ENCODE measurements at places on chromosomes 1 and 21.

DNA sequence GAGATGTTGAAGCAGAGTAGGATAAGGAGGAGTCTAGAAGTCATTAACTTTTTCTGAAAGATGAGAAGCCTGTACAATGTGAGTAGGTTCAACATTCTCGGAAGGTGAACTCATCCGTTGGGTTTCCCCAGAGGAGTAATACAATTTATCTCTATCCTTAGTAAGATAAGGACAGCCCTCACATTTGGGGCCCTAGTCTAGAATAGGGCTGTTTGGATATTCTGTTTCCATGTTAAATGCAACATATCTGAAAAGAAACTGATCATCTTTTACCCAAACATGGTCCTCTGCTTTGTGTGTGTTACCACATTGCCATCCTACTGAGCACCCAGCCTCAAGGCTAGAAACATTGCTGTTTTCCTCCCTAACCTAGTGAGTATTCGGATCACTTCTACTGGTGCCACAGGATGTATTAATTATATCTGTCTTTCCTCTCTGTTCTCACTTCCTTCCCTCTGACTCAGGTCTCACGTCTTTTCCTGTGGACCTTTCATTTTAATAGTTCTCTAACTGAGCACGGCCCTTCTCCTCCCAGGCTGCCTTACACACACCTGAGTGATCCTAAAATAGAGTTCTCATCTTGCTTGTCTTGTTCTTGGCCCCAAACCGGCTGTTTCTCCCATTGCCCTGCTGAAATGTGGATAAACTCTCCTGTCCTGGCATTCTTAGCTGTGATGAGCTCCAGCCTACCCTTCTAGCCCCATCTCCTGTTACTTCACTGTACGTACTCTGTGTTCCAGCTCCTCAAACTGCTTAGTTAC is 91.7 kb downstream of the CDC14A start:
- DNase-seq: no peak

DNA sequence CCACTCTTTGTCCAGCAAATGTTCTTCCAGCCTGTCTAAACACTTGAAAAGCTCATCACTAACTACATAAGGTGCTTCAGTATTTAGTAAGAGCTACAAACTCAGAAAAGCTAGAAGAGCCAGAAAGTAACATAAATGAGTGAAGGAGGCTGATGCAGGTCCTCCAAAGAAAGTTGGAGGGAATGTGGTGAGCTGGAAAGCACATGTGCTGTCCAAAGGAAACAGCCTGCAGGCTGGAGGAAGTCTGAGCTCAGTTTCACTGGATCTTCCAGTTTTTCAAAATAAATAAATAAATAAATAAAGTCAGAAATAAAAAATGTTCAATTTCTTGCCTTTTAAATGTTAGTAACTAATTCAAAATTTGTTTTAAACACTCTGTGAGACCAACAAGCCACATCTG is 25.5 kb downstream of the ZC3H11B start:
- DNase-seq: no peak

DNA sequence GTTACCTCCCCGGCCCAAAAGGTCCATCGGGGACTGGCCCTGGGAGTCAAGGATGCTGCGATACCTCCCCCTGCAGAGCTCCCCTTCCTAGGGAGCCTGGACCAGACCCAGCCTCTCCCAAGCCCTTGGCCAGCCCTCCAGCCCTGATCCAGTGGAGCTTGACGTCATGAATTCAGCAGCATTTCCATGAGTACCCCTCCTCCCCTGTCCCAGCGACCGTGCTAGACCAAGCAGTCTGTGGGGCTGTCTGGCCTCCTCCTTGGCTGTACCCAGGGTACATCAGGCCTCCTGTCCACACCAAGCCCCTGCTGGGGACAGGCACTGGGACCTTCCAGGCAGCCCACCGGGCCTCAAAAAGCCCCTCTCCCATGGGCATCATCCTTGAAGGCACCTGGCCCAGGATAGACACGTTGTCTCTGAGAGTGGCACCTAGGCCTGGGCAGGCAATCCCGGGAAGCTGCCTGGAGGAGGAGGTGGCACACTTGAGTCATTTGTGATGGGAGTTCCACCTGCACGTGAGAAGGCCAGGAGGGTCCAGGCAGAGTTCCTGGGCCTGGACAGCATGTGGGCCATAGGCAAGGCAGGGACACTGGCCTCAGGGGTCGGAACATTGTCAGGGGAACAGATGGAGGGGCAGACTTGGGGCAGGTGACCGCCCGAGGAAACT is 46.4 kb downstream of the WNT9A start:
- DNase-seq: no peak

DNA sequence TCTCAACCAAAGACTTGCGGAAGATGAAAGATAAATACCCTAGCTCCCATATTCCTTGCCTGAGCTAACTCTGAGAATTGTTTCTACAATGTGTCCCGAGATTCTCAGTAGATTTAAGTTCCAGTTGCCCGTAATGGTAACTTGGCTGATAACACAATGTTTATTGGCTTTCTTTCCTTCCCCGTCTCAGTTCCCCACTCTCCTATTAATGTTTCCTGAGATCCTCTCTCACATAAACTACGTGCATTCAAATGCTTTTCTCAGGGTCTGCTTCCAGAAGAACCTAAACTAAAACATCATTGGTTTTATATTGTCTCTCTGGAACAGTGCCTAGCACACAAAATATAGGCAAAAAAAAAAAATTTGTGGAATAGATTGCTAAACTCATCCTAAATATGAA is 794.2 kb upstream of the ADGRL2 start:
- no peak for DNase-seq

DNA sequence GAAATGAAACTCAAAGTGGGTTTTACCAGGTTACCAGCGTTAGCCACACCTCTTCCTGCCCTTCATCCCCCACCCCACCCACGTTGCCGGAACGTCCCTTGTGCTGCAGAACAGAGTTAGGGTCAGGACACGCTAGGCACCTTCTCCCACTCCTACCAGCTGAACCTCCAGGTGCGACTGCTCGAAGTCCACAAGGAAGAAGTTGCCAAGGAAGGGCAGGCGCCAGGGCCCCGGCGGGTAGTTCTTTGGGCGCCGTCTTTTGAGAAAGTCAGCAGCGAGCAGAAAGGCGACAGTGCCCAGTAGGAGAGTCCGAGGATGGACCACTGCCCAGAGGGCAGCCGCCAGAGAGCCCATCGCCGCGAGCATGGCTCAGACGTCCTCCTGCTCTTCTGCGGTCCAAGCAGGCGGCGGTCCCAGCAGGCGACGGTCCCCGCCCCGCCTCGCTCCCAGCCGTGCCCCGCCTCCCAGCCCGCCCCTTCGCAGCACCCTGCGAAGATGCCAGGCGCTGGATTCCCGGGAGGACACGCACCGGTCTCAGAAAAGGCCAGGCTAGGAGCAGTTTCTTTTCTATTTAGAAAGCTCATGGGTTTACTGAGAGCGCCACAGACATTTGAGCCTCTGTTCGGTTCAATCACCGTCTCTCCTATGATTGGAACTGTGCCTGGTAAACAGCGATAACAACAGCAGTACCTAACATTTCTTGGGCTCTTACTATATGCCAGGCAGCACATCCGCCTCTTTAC is at the start of gene CYP2J2:
Gene CYP2J2 (minus strand): TSS at position 393 of the 743 bp plus-strand sequence. CDS start 27 bp downstream, at position 366.
- peak; percentile 44 for DNase-seq

DNA sequence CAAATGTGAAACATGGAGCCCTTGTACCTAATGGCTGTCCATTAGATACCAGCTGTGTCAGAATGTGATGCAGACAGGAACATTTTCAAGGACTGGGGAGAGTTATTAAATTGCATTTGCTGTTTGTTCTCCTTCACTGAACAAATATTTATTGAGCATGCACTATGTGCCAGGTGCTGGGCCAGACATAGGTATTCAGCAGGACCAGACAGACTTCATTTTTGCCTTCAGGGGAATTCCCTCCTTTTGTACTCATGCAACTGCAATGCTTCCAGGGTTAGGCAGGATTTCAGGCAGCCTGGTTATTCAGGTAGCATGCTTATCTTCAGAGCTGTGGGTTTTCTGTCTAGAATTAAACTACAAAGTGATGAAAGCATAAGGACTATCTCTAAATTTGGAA is 64.2 kb upstream of the SMYD2 start:
- no peak for DNase-seq

DNA sequence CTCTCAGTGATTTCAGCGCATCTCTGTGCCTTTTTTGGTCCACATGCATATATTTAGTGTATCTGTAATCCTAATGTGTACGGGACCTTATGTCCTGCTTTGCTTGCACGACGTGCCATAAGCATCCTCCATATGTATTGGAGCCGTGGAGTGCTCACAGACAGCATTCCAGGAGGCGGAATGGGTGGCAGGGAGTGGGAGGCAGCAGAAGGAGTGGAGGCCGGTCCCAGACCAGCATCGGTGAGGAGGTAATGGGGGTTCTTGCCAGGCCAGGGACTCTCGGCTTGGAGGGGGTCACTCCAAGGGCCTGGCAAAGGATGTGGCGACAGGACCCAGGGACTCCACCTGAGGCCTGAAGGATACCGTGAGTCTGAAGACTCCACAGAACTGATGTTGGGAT is 185.0 kb downstream of the CAMTA1 start:
- DNase-seq: no peak

DNA sequence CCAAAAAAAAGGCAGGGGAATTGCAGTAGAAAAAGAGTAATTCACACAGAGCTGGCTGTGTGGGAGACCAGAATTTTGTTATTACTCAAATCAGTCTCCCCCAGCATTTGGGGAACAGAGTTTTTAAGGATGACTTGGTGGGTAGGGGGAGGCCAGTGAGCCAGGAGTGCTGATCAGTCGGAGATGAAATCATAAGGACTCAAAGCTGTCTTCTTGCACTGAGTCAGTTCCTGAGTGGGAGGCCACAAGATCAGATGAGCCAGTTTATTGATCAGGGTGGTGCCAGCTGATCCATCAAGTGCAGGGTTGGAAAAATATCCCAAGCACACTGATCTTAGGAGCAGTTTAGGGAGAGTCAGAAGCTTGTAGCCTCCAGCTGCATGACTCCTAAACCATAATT is 23.7 kb upstream of the EDARADD start:
- no peak for DNase-seq

DNA sequence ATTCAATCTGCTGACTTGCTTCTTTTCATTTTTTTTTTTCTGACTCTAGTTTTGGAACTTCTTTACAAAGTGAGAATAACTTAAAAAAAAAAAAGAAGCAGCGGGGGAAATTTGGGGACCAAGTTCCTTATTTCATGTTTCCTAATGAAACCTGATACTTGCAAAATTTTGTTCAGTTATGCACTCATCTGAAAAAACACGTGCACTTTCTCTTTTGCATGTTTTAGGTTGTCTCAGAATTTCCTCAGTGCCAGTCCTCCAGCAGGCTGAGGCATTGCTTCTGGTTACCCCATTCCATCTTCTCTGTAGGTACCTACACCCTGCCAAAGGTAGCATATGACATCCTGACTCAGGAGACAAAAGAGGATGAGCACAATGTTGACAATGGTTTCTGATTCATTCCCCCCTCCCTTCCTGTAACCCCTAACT is 299.7 kb downstream of the GRIK1 start:
- no peak for DNase-seq

GRCh38 chr21:21290751-21291150 is 292.5 kb downstream of the NCAM2 start:
- no peak for DNase-seq

- DNase-seq: no peak
Measured at GRCh38 chr1:243798726-243799125, 51.3 kb downstream of the AKT3 start.

DNA sequence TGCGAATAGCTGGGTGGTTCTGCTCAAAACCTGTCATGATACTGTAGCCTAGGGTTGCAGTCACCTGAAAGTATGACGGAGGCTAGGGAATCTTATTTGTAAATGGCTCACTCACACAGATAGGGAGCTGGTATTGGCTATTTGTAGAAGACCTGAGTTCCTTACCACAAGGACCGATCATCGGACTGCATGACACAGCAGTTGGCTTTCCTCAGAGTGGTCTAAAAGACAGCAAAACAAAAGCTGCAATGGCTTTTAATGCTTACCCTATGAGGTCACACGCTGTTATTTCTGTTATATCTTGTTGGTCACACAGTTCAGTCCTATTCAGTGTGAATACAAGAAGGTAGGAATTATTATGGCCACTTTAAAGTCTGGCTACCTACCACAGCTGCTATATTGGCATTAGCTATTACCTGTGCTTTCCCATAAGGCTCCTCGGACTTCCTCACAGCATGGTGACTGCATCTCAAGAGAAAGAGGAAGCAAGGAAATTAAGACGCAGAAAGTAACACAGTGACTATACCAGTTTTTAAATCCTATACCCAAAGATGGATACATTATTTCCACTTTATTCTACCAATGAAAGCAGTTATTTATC is 68.4 kb upstream of the LRRC7 start:
- no peak for DNase-seq

DNA sequence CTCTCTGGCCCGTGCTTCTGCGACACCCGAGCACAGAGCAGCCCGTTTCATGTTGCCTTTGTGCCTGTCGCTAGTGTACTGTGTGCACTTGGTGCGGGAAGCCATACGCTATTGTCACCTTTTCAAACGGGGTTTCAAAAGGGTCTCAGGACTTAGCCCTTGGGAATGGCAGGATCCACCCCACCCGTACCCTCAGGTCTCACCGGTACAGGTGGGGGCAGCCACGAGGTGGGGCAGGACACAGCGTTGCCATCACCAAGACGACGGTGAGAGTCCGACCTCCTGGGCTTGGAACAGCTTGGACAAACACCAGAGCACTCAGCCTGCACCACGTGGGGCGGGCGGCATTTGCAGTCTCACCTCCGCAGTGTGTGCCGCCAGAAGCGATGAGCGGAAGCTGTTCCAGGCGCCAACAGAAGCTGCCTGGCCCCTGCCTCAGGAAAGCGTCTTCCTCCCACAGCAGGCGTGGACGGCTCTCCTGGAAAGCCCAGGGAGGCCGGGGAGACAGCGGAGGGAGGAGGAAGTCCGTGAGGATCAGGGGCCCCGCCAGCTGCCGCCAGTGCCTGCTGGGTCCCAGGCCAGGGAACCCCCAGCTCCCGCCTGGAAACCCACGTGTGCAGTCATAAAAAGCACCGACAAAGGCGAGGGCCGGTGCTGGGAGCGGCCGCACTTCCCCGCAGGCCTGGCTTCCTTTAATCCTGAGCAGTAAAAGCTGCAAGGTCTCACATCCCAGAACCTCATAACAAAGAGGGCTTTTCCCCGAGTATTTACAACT is 131.3 kb upstream of the ARHGEF16 start:
- DNase-seq: no peak

DNA sequence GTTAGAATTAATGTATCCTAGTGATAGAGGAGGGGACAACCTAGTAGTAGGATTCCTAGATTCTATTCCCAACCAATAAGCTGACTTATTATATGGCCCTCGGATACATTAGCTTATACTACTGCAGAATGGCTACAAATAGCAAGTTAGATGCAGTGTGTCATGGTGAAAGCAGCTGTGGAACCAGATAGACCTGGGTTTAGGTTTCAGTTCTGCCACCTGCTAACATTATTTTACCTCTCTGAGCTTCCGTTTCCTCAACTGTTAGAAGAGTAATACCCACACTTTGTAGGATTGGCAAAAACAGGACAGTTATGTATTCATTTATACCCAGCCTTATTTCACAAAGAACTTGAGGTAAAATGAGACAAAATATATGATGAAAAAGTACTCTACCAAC is 21.6 kb upstream of the MAGOH start:
- no peak for DNase-seq

DNA sequence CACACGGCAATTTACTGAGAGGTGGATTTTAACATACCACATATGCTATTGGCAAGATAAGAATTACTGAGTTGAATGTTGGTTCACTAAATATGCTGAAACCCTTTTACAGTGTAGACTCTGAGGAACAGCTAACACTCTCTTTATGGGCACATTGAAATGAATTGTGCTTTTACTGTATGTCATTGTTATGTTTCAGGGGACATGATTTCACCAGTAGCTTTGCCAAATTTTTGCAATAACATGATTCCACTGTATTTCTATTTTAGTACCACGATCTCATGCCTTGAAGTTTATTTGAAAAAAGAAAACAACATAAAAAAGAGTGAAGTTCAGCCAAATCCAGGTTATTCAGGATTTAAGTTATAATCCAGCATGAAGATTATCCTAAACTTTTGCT is 188.5 kb downstream of the HLX start:
- no peak for DNase-seq

GRCh38 chr1:54556110-54556509 is 8.1 kb downstream of the ACOT11 start:
- no peak for DNase-seq

Data from stimulated activated CD4-positive, alpha-beta T cell treated with anti-CD3 and anti-CD28 coated beads, Interleukin-4, amount 100 ng/mL, for 4 hours (primary cell).